A172 (cell line): ENCODE measurements at places on chromosomes 6 and 20. TPM values are rescaled to one million over a fixed set of nuclear protein-coding genes. Genes with fewer than 3 reads are reported as not detected.

- DNase-seq = peak; percentile 49
Observed at GRCh38 chr6:3987053-3987452, 91.9 kb downstream of the FAM217A start.

DNA sequence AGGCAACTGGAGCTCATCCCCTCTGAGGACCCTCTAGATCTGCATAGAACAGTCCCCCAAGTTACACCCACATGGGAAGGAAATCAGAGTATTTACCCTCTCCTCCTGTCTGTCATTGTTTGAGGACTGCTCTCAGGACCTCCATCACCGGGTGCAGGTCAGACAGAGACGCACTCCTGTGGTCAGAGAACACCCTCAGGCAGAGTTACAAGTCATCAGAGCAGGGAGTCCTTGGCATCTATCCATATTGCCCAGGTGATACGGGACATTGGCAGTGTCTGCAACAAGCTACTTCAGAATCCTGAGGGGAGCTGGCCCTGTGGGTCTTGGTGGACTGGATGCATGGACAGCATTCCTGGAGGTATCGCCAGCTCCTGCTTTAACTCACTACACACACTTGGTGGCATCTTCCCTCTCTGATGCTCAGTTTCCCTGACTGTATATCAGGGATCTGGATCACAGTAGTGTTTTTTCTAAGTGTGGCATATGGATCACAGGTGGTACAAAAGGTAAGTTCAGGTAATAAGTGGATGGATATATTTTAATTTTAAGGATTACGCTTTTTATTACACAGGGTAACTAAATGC lies 15.1 kb upstream of the ISM1 start:
- no peak for DNase-seq

GRCh38 chr20:31966991-31967655 lies 828 bp upstream of the XKR7 start:
- no peak for DNase-seq

- no peak for DNase-seq
Observed at GRCh38 chr20:59158673-59159072, 4.9 kb upstream of the ZNF831 start.

DNA sequence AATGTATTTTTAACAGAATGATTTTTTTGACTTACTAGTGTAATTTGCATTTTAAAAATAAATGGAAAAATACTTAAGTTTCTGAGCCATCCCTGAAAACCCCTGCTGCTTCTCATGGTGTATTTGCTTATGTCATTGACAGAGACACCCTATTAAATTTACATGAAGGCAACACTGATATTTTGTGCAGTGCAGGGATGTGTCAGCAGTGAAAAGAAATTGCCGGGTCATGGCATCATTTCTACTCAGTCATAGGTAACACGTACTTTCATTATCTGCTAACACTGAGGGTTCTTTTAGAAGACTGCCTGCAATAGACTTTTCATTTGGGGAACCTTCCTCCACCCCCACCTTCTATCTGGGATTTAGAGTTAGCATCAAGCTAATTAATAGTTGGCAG lies 136.7 kb upstream of the RNF217 start:
- no peak for DNase-seq

DNA sequence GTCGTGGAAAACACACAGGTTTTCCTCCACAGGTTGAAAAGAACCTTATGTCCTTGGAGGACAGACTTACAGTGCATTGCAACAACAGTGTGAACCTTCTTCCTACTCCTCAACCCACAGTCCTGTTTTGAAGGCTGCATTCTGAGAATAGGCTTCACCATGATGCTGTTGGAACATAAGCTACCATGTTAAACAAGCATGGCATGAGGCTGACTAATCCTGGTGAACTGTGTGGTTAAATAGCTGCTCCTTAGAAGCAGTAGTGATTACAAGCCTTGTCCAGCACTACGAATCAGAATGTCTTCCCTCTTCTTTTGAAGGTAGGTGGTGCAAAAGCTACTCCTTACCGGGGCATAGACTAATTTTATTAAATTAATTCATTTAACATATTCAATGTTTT lies 368.5 kb upstream of the EPHA7 start:
- DNase-seq = peak; percentile 28

DNA sequence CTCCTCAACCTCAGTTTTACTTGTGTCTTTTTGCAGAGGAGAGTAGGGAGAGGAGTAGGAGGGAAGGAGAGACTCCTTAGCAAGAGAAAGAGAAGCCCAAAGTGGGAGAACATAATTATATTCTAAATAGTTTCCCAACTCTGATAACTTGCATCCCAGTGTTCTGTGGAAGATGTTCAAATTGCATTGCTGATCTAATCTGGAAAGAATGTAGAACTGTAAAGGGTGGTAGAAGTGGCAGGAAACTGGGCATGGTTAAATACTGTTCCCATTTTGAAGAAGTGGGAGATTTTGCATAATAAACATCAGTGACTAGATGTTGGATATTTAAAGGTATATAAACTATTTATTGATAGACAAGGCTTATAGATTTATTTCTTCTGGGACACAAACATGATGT lies 42.6 kb upstream of the HMGN3 start:
- peak; percentile 26 for DNase-seq

The RHAG gene
- total RNA-seq = not detected in 2 replicates

DNA sequence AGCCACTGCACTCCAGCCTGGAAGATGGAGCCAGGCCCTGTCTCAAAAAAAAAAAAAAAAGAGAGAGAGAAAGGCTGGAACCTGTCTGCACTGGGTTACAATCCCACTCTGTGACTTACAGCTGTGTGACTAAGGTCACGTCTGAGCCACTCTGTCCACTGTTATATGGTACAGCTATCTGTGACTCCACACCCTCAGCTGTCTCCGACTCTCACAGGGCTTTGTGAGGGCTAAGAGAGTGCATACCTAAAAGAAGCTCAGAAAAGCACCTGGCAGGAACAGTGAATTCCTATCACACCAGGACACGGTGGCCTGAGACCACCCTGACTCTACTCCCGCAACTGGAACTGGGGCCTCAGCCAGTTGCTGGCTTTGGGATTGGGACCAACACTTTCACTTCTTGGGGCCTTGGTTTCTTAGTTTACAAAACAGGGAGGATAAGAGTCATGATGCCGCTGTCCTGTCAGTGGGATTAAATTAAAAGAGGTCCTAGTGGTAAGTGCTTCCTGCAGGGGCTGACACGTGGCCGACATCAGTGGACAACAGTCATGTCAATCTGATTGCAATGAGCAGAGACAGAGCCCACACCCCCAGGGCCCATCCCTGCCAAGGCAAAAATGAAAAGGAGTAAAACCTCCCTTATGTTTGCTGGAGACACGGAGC lies 5.7 kb upstream of the CD93 start:
- DNase-seq = peak; percentile 12

- no peak for DNase-seq
Observed at GRCh38 chr6:139330306-139330705, 38.5 kb upstream of the TXLNB start.

- DNase-seq = no peak
Observed at GRCh38 chr20:18513208-18513607, 5.5 kb downstream of the SEC23B start.

The SLC17A9 gene
- not detected in 2 replicates for total RNA-seq

GRCh38 chr6:112145080-112145573 lies 57.7 kb downstream of the FAM229B start:
- no peak for DNase-seq

GRCh38 chr20:50292591-50293283 lies 102.1 kb downstream of the CEBPB start:
- peak; percentile 92 for DNase-seq

GRCh38 chr20:15196547-15197255 lies 859.3 kb upstream of the FLRT3 start:
- DNase-seq = no peak

DNA sequence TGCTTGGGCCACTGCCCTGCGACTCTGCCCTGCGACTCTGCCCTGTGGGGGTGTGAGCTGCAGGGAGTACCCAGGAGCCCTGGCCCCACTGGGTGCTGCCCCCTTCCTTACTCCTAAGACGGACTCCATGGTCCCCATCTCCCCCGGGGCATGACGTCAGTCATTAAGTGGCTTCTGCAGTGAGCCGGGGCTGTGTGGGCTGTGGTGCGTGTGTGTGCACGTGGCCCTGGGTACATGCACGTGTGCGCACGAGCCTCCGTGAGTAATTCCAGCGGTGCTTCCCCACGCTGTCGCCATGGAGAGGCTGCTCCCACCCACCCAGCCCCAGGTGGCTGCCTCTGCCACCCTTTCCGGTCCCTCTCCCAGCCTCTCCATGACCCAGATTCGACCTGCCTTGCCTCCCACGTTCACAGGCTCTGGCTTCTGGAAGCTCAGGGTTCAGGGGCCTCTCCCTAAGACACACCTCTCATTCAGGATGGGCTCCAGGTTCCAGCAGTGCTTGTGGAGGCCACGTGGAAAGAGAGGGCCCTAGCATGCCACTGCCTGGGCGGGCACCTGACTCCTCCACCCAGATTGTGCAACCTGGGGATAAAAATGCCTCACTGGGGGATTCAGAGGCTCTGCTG lies 88.3 kb downstream of the DLGAP4 start:
- DNase-seq = no peak

- peak; percentile 62 for DNase-seq
Observed at GRCh38 chr6:132320007-132320406, 81.3 kb downstream of the MOXD1 start.

DNA sequence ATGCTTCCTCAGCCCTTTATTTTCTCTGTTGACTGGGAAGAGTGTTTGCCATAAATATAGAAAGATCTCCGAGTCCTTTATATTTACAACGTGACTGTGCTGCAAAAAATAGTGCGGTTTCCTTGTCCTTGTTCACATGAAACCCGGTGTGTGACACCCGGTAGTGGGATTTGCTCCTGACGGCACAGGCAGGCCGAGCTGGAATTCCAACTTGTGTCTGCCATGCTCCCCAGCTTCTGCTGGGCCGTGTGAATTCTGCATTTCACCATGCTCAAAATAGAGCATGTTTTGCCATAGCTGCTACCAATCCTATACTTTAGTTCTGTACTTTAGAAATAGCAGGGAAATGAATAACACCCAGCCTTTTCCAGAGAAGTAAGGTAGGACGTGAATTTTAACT lies 60.3 kb upstream of the PDE10A start:
- no peak for DNase-seq

DNA sequence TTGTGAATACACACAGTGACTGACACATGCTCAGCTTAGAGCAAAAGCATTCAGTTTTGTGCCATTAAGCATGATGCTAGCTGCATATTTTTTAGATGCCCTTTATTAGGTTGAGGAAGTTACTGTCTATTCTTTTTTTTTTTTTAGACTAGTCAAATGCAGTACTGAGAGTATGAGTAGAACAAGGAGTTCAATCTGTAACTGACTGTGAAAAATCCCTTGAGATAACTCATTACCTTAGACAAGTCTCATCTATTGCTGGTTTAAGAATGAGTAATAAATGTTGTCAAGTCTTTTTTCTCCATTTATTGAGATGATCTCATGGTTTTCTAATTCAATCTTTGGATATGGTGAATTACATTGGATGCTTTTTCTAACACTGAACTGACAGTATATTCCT lies 23.2 kb downstream of the AHI1 start:
- DNase-seq = no peak

DNA sequence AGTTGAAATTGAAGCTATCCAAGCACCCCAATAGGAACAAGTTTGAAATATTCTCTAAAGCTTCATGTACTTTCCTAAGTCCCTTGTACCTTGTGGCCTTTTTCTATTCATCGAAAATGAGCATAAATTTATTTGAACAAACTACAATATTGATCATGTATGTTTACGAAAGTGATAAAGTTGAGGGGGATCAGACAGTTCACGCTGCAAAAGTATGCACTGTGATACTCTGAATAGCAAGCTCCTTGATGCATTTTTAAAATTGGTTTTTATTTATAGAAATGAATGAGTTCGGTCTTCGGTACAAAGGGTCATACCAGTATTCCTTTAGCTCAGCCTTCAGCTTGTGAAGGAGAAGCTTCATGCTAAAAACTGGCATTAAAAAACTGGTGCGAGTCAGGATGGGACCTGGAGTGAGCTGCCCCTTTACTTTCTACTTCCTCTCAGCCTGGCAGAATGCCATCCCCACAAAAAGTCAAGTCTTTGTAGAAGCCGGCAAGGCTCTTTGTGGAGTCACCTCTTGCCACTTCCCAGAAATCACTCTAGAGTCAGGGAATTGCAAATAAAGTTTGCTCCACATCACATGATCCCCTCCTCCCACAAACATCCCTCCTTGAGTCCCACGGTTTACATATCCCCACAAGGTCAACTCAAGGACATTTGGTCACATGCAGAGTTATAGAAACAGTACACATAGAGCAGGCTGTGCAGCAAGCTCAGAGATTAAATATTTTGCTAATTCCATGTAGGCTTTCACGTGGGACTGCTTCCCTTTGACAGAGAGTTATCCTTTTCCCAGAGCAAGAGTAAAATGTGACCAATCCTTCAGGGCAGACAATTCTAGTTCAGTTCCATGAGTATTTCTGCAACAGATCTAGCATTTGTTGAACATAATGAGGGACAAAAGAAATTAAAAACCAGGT lies 34.6 kb upstream of the ADGRF1 start:
- no peak for DNase-seq

GRCh38 chr6:113187661-113188060 lies 669.5 kb upstream of the MARCKS start:
- no peak for DNase-seq

DNA sequence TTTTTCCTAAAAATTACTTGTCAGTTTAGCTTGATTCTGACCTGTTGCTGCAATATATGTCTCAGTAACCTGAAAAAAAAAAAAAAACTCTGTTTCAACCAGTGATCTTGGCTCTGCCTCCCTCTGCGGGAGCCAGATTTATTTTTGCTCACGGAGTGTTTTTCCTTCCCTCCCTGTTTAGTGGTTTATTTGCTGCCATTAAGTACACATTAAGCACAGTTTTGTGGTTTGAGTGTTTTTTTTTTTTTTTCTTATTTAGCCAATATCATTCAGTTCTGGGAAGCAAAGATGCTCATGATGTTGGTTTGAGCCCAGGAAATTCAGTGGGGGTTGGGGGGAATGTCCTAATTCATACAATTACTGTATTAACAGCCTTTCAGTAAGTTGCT lies 110.1 kb upstream of the GPR6 start:
- peak; percentile 4 for DNase-seq

- DNase-seq = no peak
Observed at GRCh38 chr20:479487-479886, 17.2 kb upstream of the TBC1D20 start.

The MACROD2 gene
- total RNA-seq = 0.02 and 0.46 TPM in 2 replicates

GRCh38 chr20:64160118-64160517 lies 4.1 kb upstream of the MYT1 start:
- no peak for DNase-seq

The HCK gene
- not detected in 2 replicates for total RNA-seq

The PLCB4 gene
- 22.7 and 26.8 TPM in 2 replicates for total RNA-seq

The FILIP1 gene
- total RNA-seq = 0.05 and 0.29 TPM in 2 replicates

DNA sequence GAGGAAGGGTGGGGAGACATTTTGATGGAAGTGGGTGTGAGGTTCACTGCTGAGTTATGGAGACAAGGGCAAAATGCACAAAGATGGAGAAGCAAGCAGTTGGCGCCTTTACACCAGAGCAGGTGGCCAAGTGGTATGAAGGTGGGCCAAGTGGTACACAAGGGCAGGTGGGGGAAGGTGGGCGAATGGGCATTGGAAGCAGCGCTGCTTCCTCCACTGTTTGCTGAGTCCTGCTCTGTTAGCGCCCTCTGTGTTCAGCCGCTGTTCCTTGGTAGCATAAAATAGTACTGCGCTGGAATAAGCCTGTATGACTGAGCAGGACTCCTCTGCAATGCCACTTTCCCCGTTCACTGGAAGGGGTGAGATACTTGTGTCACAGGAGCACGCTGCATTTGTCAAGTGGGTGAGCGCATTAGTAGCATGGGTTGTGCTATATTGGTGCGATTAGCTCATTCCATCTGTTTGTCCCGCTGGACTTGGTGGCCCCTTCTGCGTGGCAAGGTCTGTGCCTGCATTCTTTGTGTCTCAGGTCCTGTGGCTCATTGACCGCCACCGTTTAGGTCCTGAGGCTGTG lies 116.4 kb downstream of the TOX2 start:
- DNase-seq = no peak
